ENCODE measurements at places on chromosomes 13 and 19. TPM values are rescaled to one million over a fixed set of nuclear protein-coding genes. Genes with fewer than 3 reads are reported as not detected.

The PEG3 gene
- 1.4 TPM for total RNA-seq

The GJB2 gene
- total RNA-seq = 1,565 TPM

The ZNF17 gene
- 6.5 TPM for total RNA-seq

The NFIX gene
- total RNA-seq = 101 TPM

The GIPC3 gene
- 0.28 TPM for total RNA-seq

The MAP2K2 gene
- total RNA-seq = 114 TPM

The NLRP5 gene
- not detected for total RNA-seq

The SLC39A3 gene
- 21.0 TPM for total RNA-seq

The STARD13 gene
- 2.3 TPM for total RNA-seq

The CAPN12 gene
- 2.2 TPM for total RNA-seq

The NR2F6 gene
- total RNA-seq = 53.8 TPM

The A1BG gene
- 3.5 TPM for total RNA-seq

The SLITRK6 gene
- total RNA-seq = 4.0 TPM

The CCNA1 gene
- total RNA-seq = 3.1 TPM

The IRGQ gene
- total RNA-seq = 10.5 TPM

The SYCN gene
- not detected for total RNA-seq

The MATK gene
- 0.24 TPM for total RNA-seq

The SBK3 gene
- 0.80 TPM for total RNA-seq

The RNF225 gene
- 14.7 TPM for total RNA-seq

The SNRPD2 gene
- 387 TPM for total RNA-seq

The GPC5 gene
- total RNA-seq = not detected

The PABPC3 gene
- 0.12 TPM for total RNA-seq

The MARK4 gene
- total RNA-seq = 21.0 TPM

The LRRC63 gene
- total RNA-seq = not detected

The WDR87 gene
- total RNA-seq = not detected

The KCTD15 gene
- 41.4 TPM for total RNA-seq

The CCDC70 gene
- not detected for total RNA-seq

The TRPC4 gene
- total RNA-seq = not detected

The CCDC169 gene
- 0.40 TPM for total RNA-seq

The ERVK3-1 gene
- 18.6 TPM for total RNA-seq

The SPIB gene
- 0.44 TPM for total RNA-seq

The SBSN gene
- 1,433 TPM for total RNA-seq

The SULT2A1 gene
- not detected for total RNA-seq

The IFT88 gene
- 4.4 TPM for total RNA-seq

The TMEM238 gene
- 25.6 TPM for total RNA-seq

The TEX29 gene
- not detected for total RNA-seq

The EXOC3L2 gene
- total RNA-seq = 1.1 TPM

The METTL21C gene
- not detected for total RNA-seq

The CYP4F12 gene
- total RNA-seq = 31.5 TPM

The ZNF575 gene
- 0.72 TPM for total RNA-seq

The ZNF433 gene
- 4.0 TPM for total RNA-seq

The KIR2DL1 gene
- not detected for total RNA-seq

The GPR18 gene
- not detected for total RNA-seq

The PSG1 gene
- not detected for total RNA-seq

The NACC1 gene
- total RNA-seq = 40.0 TPM

The COX7A1 gene
- total RNA-seq = 3.5 TPM

The PSG2 gene
- total RNA-seq = not detected

The TLE6 gene
- total RNA-seq = 0.40 TPM

Data from esophagus mucosa (tissue), 1 donor.